Panc1 (cell line): ENCODE measurements at places on chromosomes 5 and 9.

DNA sequence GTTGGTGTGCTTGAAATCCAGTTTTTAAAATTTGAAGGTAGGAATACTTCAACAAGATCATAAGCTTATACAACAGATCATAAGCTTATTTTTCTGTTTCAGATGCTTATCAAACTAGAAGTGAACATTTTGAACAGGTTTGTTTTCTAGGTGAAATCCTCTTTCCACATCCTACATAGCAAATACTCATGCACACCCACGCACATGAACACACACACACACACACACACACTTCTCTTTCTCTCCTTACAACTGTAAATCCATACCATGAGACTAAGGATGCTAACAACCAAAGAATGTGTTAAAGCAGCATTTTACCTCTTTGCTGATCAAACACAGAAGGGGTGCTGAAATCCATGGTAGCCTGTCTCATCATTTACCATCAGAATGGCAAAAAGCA is 592 bp downstream of the ANKRD55 start:
- no peak for DNase-seq

GRCh38 chr5:9498541-9499497 is 47.1 kb downstream of the SEMA5A start:
- no peak for DNase-seq

GRCh38 chr9:116928289-116928688 is 241.2 kb downstream of the TRIM32 start:
- no peak for DNase-seq

GRCh38 chr9:135068776-135069415 is 18.6 kb upstream of the OLFM1 start:
- no peak for DNase-seq

DNA sequence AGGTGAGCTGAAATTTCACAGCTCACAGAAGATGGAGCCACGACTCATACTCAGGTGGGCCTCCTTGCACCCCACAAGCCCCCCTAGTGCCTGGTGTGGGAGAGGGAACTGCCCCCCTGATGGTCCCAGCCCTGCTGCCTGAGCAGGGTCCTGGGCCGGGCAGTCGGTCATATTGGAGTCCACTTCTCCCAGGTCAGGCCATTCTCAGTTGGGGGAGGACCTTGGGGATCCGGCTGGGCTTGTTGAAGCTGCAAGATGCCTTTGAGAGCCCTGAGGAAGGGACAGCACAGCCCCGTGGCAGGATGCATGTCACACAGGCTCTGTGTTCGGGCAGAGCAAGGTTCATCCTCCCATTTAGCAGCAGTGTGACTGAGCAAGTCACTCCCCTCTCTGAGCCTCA is 56.6 kb downstream of the ERGIC1 start:
- no peak for DNase-seq

- no peak for DNase-seq
These were observed 5.1 kb upstream of the GMCL2 start for GRCh38 chr5:178192244-178192643.

DNA sequence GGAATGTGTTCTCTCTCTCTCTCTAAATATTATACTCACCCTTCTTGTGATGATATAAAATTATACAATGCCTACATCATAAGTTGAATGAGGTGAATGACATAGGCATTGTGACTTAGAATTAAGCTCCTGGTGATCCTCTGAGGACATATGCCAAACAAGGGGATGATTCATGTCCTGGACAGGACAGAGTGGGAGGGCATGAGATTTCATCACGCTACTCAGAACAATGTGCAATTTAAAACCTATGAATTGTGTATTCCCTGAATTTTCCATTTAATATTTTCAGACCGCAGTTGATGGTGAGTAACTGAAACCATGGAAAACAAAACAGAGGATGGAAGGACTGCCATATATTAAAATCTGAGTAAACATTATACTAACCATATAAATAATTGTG is 782.2 kb upstream of the NUDT12 start:
- DNase-seq: no peak

DNA sequence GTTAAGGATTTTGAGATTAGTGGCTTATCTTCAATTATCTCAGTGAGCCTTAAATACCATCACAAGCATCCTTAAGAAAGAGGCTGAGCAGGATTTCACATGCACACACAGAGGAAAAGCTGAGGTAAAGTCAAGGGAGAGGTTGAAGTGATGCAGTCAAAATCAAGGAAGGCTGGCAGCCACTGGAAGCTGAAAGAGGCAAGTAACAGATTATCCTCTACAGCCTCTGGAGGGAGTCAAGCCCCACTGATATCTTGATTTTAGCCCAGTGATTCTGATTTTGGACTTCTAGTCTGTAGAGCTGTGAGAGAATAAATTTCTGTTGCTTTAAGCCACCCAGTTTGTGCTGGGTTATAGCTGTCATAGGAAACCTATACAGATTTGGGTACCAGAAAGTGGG is 80.1 kb downstream of the ANKRD31 start:
- no peak for DNase-seq

GRCh38 chr5:100516285-100516684 is 18.9 kb upstream of the FAM174A start:
- DNase-seq: no peak

DNA sequence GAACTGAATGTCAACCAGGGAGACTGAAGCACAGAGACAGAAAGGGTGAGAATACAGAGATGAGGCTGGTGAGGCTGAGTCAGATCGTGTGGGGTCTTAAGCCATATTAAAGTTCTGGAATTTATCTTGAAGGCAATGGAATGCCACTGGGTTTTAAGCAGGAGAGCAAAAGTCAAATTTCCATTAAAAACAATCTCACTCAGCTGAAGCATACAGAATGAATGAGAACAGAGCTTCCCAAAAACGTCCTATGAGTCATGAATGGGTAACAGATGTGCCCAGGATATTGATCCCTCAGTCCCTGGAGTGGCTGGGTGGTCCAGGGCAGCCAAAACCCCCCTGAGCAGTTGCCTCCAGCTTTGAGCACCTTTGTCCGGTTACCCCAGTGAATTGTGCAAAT is 44.9 kb downstream of the PFDN1 start:
- DNase-seq: no peak

DNA sequence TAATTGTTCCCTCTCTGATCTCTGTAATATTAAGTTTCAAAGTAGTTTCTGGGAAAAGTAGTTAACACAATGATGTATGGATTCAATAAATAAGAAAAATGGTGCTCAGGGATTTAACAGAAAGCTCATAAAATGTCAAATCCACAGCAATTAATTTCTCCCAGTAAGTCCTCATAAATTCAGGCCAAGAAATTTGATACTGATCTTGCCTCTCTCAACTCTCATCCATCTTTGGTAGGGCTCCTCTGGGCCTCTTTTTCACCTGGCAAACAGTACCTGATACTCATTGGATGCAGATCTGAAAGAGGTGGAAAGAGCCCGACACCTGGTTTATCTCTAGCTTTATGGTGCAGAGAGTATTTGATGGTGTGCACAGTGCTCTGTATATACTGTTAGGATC is 106.1 kb downstream of the STK32A start:
- no peak for DNase-seq

DNA sequence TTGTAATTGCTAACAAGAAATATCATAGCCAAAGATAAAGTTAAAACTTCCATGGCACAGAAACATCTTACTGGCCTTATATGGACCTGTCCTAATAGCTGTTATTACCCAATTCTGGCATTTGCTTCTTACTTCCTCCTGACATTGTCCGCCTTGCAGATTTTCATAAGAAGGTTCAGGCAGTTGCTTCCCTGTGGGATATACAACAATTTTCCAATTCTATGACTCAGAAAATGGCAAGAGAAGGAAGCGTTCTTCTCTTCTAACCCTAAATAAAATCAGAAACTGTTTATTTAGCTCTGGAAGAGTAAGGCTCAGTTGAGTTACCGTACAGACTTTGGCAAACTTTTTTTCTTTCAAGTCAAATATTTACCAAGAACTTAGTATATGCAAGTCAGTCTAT is 1.7 kb downstream of the PRKAA1 start:
- DNase-seq: no peak

- DNase-seq: no peak
These were observed at the start of gene AKNA for GRCh38 chr9:114387680-114388356. AKNA (minus strand) TSS chr9:114387982; CDS start chr9:114381333, 6,649 bp downstream.

DNA sequence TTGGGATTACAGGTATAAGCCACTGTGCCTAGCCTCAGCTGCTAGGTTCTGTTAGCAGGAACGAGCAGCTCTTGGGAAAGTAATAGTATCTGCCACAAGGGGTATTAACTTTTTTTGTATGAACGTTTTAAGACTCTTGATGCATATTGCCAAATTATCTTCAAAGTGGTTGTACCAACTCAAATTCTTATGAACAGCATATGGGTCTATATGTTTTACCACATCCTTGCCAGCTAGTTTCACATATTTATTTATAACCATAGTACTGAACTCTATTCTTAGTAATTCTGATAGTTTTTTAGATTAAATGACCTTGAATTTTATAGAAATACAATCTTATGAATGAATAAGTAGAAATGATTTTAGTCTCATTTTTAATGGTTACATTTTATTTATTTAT is 80.9 kb downstream of the HSPA4 start:
- DNase-seq: no peak

- DNase-seq: no peak
These were observed 87.2 kb upstream of the RAPGEF1 start for GRCh38 chr9:131826966-131827525.

GRCh38 chr5:37751227-37751626 is 88.6 kb downstream of the GDNF start:
- DNase-seq: no peak

GRCh38 chr5:77518304-77518703 is 26.2 kb upstream of the WDR41 start:
- no peak for DNase-seq

DNA sequence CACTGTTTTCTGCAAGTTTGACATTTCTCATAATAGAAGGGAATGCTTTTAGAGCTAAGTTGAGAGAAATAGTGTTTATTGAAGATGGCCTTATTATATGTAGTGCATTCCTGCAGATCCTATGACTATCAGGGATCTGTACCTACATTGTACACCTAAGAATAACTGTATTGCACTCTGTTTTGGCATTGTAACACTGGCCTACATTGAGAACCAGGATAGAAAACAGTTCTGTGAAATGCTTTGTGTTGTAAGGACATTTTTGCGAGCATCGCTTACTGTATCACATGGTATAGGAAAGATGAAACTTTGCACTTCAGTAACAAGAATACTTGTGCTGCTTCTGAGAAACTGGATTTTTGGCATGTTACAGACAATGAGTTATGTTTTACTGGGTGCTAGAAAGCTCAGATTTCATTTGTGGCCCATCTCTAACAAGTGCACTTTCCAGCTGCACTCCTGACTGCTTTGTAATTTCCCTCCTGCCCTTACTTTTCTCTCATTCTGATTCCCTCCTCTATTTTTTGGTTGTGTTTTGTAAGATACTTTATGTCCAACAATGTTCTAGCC is 30.6 kb downstream of the C9orf85 start:
- no peak for DNase-seq

DNA sequence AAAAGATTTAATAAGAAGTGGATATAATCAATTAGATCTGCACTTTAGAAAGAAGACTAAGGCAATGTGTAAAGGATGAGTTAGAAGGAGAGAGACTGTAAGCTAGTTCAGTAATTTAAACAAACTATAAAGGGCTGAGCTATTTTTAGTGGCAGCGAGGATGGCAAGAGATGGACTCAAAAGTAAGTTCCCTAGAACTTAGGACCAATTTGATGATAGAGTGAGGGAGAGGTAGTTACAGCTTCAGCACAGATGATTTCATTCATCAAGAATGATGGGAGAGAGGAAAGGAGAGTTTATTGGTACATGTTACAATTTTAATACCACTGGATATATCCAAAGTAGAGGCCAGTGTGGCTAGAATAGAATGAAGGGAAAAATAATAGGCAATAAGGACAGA is 19.1 kb downstream of the NADK2 start:
- DNase-seq: no peak

- no peak for DNase-seq
These were observed 186.5 kb downstream of the EFNA5 start for GRCh38 chr5:107484281-107484680.

GRCh38 chr9:113463418-113464285 is at the start of gene RGS3:
RGS3 (plus strand) TSS chr9:113463727; CDS start chr9:113463803, 76 bp downstream.
- DNase-seq: no peak

DNA sequence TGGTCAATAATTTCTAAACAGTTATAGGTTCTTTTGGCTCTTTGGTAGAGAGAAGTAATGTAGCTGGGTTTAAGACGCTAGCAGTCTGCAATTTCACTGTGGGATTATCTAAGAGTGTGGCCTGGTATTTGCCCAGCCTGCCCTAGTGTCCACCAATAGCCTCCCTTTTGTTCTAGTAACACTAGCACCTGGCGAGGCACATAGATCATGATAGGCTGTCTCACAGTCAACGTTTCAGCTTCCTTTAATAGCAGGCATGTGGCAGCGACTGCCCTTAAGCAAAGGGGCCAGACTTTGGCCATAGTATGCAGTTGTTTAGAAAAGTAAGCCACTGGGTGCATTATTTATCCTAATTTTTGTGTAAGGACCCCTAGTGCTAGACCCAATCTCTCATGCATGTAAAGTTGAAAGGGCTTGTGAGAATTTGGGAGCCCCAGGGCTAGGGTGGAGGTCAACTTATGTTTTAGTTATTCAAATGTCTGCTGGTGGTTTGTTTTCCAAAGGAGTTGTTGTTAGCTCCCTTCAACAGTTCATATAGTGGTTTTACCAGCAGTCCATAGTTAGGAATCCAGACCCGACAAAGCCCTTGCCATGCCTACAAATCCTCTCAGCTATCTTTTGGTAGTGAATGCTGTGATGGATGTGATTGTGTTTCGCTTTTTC is 274.3 kb downstream of the HTR1A start:
- DNase-seq: no peak

- DNase-seq: no peak
These were observed 79.4 kb downstream of the GAS1 start for GRCh38 chr9:86867804-86868313.

DNA sequence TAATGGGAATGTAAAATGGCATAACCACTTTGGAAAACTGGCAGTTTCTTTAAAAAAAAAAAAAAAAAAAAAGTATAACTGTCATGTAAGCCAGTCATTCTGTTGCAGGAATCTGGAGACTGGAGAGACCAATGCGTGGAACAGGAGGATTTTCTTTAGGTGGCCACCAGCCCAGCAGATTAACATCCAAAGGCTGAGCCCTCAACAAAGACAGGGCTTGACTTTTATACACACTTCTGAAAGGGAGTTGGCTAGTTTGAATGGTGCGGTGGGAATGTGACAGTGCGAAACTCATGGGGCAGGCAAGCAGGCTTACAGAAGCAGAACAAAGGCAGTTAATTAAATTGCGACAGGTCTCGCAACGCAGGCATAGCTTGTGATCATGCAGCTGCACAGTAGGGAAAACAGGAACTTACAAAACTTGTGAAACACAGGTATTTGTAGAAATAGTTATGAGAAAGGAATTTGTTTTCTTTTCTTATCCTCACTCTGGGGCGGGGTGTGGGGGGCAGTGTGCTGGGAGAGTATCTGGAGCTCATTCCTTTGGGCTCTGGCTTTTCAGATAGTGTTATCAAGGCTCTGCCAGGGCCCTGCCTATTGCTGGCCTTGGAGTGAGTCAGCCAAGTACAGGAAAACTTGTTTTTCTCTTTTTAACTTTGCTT is 12.0 kb downstream of the UIMC1 start:
- DNase-seq: no peak

- no peak for DNase-seq
These were observed 26.6 kb upstream of the ANKDD1B start for GRCh38 chr5:75584641-75585040.

GRCh38 chr9:33329117-33329563 is 38.8 kb downstream of the NFX1 start:
- DNase-seq: peak; percentile 98

GRCh38 chr5:127942246-127943060 is 141.1 kb upstream of the SLC12A2 start:
- DNase-seq: no peak

- no peak for DNase-seq
These were observed 9.0 kb upstream of the PHF2 start for GRCh38 chr9:93567271-93567959.
